ENCODE measurements at places on chromosomes 16 and 17.

DNA sequence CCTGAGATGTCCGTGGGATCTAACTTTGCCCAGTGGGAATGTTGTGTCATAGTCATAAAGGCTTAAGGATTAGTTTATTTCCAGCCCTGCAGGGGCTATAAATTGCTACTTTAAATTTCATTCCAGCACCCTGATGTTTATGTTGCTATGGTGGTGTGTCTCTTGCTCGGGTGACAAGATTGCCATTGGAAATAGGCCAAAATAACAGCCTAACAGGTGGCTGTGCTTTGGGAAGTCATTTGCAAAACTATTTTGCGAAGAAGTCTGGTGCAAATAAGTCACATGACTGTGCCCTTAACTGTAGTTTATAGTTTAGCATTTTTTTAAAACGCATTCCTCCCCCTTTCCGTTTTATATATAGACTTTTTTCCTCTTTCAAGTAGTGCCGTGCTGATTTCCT is 23.1 kb downstream of the PITPNC1 start:
- no peak for DNase-seq

DNA sequence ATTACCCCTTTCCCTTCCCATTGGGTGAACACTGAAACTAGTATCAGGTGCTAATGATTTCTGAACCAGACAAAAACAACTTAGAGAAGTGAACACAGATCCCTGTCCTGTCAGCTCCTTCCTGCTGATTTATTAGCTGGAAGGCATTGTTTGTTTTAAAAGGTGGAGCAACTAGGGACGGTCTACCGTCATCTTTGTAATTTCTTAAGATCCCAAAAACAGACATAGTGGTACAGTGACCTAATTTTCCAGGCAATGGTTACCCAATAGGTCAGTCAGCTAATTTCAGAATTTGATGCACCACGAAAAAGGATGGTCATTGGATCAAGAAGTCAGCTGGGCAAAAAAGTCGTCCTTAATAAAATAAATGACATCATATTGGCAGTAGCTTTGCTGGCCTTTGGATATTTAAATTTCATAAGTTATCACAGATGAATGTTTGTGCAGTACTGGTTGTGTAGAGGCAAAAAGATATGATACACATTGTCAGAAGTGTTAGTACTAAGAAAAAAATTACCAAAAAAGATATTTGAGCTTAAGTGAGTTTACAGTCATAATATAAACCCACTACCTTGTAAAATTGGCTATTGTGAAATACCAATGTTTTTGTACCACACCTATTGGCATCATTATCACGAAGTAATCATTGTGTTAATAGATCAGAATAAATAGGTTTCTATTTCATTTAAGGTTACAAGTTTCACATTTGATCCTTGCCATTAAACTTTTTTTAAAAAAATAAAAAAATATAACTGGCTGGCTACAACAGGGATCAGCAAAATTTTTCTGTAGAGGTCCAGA is 27.2 kb upstream of the KCNJ16 start:
- no peak for DNase-seq

DNA sequence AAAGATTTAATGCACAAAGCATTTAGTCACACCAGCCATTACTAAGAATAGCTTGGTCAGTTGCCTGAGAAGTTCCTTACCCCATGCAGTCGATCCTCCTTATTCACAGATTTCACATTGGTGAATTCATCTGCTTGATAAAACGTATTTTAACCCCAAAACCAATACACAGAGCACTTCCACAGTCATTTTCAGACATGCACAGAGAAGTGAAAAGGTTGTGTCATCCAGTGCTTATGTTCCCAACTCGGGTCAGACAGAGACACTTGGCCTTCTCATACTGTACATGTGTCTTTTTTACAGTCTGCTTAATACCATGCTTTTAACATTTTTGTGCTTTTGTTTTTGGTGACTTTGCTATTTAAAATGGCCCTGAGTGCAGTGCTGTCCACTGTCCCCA is 219.7 kb downstream of the SPECC1 start:
- no peak for DNase-seq

DNA sequence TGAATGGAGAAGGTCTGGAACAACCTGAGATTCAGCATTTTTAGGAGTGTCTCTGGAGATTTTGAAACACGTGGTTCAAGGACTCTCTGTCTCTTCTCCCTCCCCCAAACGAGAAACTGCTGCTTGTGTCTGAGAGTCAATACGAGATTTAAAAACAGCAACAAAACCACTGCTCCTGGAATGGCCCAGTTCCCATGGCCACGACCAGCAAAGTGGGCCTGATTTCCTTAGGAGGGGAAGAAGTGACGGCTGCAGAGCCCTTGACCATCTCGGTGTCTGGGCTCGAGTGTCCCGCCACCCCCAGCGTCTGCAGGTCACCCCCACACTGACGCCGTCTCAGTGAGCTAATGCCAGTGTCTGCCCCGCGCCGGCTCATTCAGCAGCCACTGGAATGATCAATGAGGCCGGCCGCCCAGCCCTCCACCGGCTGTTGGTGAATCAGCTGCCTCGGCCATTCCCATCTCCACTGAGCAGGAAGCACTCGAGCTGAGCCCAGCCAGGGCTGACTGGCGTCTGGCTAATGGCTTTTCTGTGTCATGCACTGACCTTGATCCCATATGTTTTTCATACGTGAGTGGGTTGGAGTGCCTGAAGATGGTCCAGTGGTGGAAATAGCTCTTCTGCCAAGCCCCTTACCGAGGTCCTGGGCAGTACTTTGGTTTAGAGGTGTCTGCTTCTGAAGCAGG is 151.8 kb downstream of the PITPNC1 start:
- DNase-seq = no peak

DNA sequence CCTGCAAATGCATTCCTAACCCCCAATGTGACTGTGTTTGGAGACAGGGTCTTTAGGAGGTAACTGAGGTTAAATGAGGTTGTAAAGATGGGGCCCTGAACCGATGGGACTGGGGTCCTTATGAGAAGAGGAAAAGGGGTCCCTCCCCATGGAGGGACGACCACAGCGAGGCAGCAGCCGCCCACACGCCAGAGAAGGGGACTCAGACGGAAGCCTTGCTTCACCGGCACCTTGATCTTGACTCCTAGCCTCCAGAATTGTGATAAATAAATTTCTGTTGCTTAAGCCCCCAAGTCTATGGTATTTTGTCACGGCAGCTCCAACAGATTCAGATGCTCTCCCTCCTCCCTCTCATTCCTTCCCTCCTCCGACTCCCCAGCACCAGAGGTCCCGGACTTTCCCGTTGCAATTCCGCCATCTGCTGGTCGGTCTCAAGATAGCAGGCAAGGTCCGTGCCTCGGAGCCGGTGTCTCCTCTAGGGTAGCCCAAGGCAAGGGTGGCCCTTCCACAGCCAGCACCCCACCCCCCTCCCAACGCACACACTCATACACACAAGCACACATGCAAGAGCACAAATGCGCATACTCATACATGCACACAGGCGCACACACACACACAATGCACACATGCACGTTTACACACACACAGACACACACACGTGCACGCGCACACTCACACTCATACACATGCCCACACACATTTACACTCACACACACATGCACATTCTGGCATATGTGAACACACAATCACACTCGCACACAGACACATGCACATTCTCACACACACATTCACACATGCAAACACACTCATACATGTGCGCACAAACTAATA is 23.1 kb upstream of the C16orf78 start:
- peak; percentile 59 for DNase-seq

GRCh38 chr17:71304498-71305158 is 816.2 kb upstream of the SOX9 start:
- DNase-seq = no peak

DNA sequence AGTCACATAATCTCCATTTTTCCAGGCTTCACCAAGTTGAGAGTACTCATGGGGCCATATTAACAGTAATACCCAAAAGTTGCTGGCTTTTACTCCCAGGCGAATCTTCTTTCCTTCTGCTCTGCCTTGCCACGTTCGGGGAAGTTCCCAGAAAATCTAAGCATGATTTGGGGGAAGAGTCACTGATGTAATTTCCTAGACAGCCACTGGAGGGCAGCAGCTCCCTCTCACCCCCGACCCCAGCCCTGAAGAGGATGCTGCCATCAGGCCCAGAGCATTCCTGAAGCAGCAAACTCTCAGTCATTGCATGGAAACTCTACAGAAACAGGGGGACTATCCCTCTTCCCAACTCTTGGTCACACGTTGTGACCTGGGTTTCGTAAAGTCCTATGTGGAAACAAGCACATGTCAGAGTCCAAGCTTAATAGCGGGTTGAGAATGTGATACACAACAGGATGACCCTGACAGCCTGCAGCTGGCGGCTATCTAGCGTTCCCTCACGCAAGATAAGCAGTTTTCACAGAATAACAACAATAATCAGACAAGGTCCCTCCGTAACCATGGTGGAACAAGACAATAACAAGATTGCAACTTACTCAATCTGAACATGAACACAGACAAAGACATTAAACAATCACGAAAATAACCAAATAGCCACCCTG is 43.8 kb upstream of the DHX40 start:
- DNase-seq = peak; percentile 69

GRCh38 chr16:79483336-79483735 is 117.2 kb downstream of the MAF start:
- DNase-seq = no peak

GRCh38 chr17:62064029-62064790 is 868 bp downstream of the MED13 start:
- DNase-seq = peak; percentile 30

DNA sequence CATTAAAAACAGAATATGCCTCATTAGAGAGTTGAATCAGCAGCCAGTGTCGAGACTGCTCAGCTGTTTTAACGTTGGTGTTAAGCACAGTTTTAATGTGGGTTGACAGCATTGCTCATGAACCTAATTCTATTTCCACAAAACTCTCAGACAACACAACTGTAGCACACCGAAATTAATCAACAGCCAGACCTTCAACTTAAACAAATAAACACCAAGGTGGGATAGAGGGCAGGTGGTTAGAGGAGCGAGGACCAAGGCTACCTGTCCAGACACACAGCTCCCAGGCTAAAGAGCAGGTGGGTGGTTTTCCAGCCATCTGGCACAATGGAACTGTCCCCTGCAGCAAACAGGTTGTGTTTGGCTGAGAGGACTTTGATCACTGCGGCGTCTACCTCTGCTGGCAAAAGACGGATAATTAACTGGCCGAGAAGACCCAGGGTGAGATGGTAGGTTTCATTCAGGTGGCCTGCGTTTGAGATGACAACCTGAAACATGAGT is 69.6 kb upstream of the ATP2A3 start:
- no peak for DNase-seq
